Substantia nigra (tissue), 51 donors: ENCODE measurements at places on chromosomes 12 and 14.

- no peak for DNase-seq
Observed at GRCh38 chr14:95253039-95253630, 66.6 kb downstream of the CLMN start.

DNA sequence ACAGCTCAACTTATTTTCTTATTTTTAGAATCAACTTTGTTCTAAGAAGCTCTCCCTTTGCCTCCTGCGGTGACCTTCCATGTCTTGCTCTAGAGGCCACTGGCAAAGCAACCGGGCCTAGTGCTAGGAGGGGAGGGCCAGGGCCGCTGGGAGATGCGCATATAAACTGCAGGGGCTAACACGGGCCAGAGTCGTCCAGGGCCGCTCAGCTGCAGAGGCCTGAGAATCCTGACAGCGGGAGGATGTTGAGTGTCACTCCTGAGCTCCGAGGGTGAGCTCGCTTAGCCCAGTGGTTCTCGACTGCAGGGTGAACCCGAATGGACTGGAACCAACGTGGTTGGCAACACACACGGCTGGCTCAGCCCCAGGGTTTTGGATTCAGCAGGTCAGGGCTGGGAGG is 6.5 kb upstream of the PIWIL1 start:
- DNase-seq: no peak

- DNase-seq: no peak
Observed at GRCh38 chr12:6961278-6961694, 9.2 kb downstream of the PHB2 start.

GRCh38 chr12:100101000-100101399 is 41.7 kb downstream of the BLTP3B start:
- no peak for DNase-seq

GRCh38 chr14:64572386-64573104 is 22.8 kb downstream of the PPP1R36 start:
- peak; percentile 14 for DNase-seq

DNA sequence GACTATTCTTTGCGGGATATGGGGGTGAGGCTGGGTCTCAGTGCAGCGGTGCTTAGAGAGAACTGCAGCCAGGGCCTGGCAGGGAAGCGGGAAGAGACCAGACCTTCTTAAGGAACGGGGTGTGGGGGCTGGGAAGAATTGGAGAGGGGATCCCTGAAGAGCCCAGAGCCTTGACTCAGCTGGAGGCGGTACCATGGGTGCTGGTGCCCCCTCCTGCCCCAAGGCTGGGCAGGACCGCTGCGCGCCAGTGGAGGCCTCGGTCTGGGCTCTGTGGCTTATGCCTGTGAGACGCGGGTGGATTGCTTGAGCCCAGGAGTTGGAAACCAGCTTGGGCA is 1.3 kb upstream of the RNU7-1 start:
- no peak for DNase-seq

- no peak for DNase-seq
Observed at GRCh38 chr12:63069860-63070617, 81.0 kb downstream of the AVPR1A start.

DNA sequence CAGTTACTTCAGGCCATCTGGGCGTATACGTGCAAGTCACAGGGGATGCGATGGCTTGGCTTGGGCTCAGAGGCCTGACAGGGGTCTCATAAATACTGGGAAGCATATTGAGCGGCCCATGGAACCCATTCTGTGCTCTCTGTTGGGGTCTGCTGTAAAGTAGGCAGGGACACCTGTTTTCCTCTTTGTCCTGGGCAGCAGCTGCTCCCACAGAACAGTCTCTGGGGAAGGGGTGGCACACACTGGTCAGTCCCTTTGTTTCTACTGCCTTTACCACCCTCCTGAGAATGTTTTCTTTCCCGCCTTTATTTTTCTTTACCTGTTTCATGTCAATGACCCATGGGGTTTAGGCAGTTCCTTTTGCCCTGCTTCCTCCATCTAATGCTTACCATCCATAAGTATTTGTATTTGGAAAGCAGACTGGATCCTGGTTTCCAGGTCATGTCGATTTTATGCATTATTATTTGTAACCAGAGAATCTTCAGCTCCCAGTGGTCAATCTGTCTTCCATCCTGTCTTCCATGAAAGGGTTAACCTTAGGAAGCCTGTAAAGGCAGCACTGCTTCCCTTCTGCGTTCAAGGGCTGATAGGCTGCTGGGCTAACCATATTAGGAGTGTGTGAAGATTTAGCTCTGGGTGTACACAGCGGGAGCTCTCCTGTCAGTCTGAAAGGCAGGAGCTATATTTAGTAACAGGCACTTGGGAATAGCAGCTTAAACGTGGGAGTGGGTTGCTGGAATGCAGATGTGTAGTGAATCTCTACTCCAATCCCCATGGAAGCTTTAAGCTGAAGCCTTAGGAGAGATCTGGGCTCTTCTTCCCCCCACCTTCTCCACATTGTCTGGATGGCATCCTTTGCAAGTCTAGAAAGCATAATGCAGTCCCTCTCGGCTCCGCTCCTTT is 124.0 kb downstream of the DYRK2 start:
- DNase-seq: no peak

- DNase-seq: peak; percentile 42
Observed at GRCh38 chr12:117501076-117501869, 139.8 kb upstream of the NOS1 start.

GRCh38 chr12:98504368-98504617 is 11.1 kb upstream of the TMPO start:
- DNase-seq: no peak

- no peak for DNase-seq
Observed at GRCh38 chr14:79992407-79993198, 218.7 kb downstream of the DIO2 start.

- DNase-seq: no peak
Observed at GRCh38 chr14:72383865-72384264, 451.6 kb downstream of the RGS6 start.

GRCh38 chr14:90678846-90679362 is 137.3 kb downstream of the TTC7B start:
- no peak for DNase-seq

DNA sequence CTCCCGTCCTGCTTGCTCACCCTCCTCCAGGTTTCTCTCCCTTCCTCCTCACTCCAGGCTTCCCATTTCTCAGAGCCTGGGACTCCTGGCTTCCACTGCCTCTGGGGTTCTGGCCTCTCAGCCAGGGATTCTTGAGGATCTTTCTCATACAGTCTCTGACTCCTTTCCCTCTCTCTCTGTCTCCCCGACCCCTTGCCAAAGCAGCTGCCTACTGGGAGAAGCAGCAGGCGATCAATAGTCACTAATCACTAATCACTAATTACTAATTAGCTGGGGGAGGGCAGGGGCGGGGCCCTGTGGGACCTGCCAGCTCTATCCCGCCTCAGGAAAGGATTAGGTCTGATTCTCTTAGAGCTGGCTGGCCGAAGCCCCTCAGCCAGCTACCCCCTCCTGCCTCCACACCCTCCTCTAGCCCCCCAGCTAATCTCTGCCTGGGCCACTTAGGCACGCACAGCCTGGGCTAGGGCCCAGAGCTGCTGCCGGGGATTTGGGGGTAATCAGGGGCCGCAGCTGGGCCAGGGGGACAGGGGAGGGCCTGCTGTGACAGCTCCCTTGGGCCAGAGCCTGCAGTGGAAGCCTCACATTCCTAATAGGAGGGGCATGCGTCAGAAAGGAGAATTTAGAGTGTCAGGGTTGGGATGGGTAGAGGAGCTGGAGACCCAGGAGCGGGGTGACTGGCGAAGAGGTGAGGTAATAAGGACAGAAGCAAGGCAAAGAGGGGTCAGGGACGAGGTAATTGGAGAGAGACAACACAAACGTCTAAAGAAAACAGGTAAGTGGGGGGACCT is 2.8 kb downstream of the NXPH4 start:
- DNase-seq: no peak

DNA sequence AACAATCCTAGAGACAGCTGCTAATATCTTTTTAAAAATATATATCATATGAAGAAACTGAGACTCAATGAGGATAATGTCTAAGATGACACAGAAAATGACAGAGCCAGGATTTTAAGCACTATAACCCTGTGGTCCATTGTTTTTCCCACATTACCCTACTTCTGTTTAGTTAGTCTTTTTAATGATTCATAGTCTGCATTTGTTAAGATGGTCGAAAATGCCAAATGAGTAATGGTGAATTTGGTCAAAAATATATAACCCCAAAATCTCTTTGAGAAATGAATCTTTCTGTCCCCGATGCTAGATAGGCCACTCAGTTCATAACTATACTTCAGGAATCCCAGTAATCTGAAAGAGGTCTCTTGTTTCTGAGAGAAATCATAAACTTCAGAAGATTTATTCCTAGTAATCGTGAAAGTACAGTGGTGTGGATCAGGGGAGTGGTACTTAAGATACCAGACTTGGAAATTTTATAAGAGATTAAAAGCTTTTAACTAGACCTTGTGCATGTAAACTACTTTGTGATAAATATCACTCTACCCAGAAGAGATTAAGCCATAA is 10.8 kb downstream of the RTRAF start:
- DNase-seq: no peak

DNA sequence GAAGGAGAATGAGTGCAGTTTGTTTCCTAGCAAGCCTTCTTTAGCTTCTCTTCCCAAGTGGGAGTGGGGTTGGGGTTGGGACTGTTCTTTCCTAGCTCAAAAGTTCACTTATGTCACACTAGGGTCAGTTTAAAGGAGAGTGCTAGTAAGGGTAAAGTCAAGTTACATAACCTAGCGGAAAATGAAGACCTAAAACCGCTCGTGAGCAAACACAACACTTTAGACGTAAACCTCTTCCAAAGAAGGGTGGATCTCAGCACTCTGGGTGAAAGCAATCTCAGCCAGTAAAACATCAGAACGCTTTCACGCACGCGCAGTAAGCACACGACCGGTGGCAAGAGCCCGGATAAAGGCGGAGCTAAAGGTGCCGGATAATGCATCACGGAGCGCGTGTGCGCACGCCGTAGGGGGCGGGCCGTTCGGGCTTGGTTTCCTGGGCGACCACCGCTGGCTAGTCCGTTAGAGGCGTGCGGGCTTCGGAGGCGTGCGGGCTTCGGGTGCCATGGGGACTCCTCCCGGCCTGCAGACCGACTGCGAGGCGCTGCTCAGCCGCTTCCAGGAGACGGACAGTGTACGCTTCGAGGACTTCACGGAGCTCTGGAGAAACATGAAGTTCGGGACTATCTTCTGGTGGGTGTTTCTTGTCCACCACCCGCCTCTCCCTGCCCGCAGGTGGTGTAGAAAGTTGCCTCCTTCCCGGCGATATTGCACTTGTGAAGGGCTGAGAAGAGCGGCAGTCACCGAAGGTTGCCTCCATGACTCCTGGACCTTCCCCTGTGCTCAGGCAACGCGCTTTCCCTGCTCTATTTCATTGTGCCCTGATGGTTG is at the start of gene SNAPC1:
SNAPC1 (plus strand) TSS at position 462 of the 828 bp plus-strand sequence; CDS start at position 503, 41 bp downstream.
- peak; percentile 85 for DNase-seq

DNA sequence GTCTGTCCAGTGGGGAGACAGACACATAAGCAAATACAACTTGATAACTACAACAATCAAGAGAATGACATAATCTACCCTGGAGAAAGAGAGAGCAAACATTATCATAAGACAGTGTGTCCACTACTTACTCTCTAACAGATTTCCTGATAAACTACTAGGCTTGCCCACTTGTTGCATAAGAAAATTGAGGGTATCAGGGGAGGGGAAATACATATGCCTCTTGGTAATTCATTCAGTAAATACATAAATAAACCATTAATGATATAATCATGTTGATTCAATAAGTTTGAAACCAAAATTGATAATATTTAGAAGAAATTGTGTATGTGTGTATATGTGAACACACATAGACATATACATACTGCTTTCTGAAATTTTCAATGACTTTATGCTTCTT is 76.6 kb downstream of the ERGIC2 start:
- no peak for DNase-seq

DNA sequence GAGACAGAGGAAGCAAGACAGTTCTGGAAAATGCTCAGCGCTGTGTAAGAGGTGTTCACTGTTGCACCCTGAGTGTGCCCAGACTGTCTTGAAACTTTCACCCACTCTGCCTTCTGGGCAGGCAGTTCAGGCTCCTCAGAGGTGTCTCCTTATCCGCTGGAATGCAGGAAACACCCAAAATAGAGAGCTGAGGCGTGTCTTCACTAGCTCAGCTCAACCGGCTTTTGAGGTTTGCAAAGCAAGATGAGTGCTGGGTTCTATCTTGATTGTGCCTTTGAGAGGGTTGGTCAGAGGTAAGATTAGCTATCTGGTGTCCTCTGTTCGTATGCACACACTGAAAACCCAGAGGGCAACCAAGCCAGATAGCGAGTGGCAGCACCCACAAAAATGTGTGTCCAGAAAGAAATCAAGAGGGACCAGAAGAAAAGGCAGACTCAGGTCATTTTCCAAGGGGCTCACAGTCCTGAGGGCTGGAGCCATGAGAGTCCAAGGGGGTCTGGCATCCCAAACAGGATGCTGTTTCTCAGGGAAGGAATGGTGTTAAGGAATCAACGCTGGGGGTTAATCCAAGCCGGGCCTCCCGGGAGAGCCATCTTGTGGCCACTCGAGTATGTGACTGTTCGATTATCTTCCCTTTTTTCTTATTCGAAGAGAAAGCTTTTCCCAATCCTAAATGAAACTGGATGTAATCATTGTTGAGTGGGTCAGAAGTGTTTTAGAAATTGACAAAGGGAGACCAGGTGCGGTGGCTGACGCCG is 47.1 kb downstream of the TBX3 start:
- DNase-seq: no peak

- DNase-seq: no peak
Observed at GRCh38 chr12:3730111-3730510, 22.8 kb downstream of the CRACR2A start.

DNA sequence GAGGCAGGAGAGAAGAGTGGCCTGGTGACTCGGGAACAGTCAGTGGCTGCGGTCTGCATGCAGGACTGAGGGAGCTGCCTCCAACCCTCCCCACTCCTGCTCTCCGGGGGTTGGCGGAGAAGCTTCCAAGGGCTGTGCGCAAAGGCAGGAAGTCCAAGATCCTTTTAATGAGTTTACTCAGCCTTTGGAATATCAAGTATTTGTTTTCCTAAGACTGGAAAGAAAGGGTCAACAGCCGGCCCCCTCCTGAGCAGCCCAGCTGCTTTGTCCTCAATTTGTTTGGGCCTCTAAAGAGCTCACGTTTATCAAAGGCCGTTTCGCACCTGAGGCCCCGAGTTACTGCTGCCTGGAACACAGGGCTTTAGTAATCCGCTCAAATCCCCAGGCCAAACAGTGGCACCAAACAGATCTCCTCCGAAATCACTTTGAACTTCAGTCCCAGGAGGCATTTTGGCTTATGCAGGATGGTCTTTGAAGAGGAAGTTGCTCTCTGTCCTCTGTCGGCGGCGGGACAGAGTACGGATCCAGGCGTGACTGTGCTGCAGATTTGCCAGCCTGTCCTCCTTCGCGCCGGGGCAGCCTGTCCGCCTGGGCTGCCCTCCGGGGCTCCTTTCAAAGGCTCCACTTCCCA is 117.2 kb upstream of the FZD10 start:
- no peak for DNase-seq

- no peak for DNase-seq
Observed at GRCh38 chr14:72682188-72682587, 211.7 kb downstream of the DPF3 start.
